ENCODE measurements at places on chromosomes 6 and 20.
A peak's percentile ranks its signal among the peaks of the same experiment; 100 is the strongest.

DNA sequence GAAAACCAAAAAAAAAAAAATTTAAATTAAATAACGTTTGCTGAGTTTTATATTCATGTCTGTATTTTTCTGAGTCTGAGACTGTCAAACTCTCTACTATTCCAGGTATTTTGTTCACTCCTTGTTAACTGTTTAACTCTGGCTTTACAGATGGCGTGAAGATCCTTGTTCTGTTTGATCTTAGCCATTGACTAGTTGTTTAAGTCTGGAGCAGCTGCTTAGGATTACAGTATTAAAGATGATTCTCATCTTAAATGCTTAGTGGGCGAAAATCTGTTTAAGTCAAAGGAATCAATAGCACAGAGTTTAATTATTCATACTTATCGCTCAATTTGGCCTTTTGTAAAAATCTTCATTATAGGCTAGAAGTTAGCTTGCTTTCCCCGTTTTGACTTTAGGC is 2.4 kb downstream of the PHACTR2 start:
- DNase-seq, result no peak

DNA sequence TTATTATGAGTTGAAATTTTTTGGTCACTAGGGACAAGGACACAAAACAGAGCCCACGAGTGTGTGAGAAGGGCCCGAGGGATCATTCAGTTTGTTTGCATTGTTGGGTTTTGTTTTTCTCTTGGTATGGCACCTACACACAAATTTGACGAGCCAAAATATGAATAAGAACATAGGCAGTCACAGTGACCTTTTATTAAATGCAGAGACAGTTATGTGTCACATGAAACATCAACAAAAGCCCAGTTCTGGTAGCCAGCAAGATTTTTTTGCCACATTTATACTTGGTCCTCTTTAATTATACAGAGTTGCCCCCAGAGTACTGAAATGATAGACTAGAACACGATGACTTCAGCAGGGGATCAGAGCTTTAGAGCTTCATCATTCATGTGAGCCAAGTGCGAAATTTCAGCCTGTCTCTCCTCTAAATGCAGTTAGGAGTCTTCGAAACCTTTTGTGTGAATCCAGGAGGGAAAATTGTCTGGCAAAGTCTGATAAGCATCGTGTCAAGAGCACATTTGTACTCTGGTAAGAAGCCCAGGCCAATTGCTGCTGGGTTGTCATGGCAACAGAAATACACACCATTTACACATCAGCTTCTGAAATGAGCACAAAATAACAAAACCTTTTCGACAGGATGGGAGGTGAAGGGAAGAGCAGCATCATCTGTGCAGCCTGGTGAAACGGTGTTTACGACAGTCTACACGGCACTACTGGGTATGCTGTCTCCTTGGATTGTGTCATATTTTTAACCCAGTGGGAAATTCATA is 79.2 kb upstream of the RIPOR2 start:
- no peak for DNase-seq

GRCh38 chr20:542777-543368 is 717 bp downstream of the CSNK2A1 start:
- peak; percentile 9 for DNase-seq

DNA sequence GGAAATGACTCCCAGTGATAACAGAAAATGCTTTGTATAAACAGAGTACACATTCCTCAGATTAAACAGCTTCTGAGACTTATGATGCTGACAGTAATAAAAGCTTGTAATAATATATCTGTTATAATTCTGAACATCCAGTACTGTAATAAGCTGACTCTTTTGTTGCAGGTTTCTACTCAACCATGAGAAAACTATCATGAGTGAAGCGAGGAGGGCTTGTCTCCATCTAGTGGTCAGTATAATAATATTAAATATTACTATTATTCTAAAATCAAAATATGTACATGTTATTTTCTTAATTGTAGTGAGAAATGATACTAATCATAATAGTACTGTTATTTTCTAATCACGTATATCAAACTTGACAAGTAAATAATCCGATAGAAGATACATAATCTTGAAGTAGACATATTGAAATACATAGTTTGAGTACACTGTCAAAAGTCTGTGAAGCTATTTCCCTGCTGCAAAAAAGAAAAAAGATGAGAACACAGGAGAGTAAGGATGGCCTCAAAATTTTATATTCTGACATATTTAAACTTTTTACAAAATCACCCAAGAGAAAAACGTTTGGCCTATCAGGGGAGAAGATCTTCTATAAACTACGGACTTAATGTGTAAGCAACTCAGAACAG is 183.1 kb downstream of the MOXD1 start:
- no peak for DNase-seq

DNA sequence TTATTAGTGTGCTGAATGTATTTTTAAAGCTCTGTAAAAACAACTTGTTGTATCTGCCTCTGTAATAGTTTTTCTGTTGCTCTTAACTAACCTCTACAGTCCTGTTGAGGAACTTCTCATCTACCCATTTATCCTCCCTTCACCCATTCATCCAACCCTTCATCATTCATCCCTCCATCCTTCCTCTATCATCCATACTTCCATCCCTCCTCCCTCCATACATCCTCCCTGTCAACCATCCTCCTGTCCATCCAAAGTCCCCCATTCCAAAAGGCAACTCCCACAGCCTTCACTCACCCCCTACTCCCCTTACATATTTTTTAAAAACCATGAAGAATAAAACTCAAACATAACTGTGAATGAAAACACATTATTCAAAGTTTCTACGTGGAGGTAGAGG is 40.7 kb upstream of the SPDEF start:
- no peak for DNase-seq

DNA sequence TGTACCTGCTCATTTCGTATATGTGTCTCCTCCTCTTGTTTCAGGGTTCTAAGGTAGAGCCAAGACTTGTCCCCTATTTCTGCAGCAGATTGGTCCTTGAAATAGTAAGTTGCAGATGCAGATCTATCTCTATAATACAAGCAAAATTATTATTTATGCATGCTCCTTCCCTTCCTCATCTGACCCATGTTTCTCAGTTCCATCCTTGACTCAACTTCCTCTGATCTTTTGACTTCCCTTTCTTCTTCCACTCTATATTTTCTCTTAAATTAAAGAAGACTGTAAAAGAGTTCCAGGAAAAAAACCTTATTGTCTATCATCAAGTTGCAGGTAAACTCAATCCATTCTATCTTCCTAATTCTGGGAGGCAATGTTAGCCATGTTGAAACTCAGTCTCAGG is 23.7 kb downstream of the PLA2G7 start:
- DNase-seq, result no peak
